GM12878 (cell line): ENCODE measurements at places on chromosomes 12 and 14. TPM values are rescaled to one million over a fixed set of nuclear protein-coding genes. Genes with fewer than 3 reads are reported as not detected.

The LRRC43 gene
- polyA plus RNA-seq, result not detected in 2 replicates

The POP5 gene
- polyA plus RNA-seq, result 148 and 155 TPM in 2 replicates

The KERA gene
- polyA plus RNA-seq, result not detected in 2 replicates

DNA sequence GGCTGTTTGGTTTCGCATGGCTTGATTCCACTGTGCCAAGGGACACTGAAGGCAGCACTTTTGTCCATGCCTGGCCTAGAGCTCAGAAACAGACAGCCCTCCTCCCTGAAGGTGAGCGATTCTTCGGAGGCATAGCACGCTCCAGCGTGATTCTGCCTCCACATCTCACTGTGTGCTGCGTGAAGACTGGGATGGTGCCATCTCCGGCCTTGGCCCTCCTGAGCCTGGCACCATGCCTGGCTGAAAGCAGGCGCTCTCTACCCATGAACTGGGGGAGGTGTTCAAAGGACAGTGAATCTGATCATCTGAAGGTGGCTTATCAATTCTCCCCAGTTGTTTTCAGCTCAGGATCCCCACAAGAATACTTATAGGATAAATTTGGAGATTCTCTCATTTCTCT, 187.4 kb downstream of the TTC7B start:
- no peak for DNase-seq

DNA sequence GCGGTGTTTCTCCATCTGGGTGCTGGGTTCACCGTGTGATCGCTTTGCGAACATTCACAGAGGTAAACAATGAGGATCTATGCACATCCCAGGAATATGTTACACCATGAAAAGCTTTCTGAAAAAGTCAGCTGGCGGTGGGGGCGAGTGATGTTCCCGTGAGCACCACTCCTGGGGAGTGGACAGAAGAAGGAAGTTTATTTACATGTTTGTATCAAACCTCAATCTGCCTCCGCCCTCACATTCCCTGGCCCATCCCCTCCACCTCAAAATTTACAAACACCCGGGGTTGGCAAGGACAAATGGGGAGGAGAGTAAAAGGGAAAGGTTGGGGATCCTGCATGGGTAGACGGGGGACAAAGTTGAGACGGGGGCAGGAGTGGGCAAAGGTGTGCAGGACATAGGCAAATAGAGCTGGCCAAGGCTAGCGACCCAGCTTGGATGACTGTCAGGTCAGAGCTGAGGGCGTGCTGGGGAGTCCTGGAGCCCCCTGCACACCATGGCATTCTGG, 6.9 kb downstream of the TNFRSF1A start:
- no peak for DNase-seq

DNA sequence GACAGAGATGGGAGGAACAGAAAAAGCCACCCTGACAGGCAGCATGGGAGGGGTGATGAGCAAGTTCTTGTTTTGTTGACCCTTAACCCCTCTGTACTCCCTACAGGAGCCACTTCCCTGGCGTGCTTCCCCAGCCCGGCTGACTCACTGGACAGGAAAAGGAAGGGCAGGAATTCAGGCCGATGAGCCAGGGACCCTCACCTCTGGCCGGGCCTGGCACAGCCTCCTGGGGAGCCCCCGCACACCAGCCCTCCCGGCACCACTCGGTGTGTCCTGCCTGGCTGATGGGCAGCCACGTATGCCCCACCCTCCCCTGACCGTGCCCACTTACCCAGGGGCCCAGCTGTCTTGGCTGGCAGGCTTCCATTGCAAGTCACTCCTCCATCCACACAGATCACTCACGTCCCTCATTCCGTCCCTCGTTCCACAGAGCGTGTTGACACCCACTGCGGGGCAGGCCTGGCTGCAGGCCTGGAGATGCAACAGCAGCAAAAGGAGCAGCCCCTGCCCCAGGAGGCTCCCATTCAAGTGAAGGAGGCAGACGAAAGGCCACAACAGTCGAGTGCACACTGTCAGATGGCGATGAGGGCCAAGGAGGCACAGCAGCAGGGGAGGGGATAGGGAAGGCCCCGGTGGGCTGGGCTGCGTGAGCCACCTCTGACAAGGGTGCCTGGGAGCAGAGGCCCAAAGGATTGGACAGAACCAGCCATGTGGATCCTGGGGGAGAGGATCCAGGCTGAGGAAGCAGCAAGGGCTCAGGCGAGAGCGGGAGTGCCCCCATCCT, 19.7 kb upstream of the CD9 start:
- no peak for DNase-seq

The TC2N gene
- polyA plus RNA-seq, result 0.16 TPM in 1 of 2 replicates, not detected in the other

- DNase-seq, result no peak
Observed at GRCh38 chr12:27785882-27786570, 6.0 kb upstream of the MANSC4 start.

The KLRC4 gene
- polyA plus RNA-seq, result not detected in 2 replicates

The RALGAPA1 gene
- polyA plus RNA-seq, result 14.3 and 18.4 TPM in 2 replicates

The NUBPL gene
- polyA plus RNA-seq, result 11.6 and 12.9 TPM in 2 replicates

DNA sequence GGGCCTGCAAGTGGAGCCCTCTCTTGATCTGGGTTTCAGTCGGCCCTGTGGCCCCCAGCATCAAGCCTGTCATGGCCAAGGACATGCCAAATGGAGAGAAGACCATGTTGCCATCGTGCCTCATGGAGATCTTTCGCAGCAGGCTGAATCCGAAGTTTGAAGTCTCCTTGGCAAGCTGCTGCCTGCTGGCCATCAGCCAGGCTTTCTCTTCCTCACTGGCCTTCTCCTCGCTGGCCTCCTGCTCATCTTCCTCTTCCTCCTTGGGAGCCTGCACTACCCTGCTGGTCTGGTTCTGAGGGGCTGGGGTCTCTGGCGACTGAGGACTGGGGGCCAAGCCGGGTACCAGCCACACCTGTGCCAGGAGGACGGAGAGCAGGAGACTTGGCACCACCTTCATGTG, 2.9 kb downstream of the SERPINA10 start:
- DNase-seq, result no peak

The SRRM4 gene
- polyA plus RNA-seq, result 0.01 TPM in 1 of 2 replicates, not detected in the other

The TAS2R7 gene
- polyA plus RNA-seq, result not detected in 2 replicates

GRCh38 chr12:63206494-63206893, 55.5 kb upstream of the AVPR1A start:
- no peak for DNase-seq

GRCh38 chr12:120982659-120983058, 4.3 kb downstream of the HNF1A start:
- DNase-seq, result no peak

The MRPS35 gene
- 109 and 112 TPM in 2 replicates for polyA plus RNA-seq

- no peak for DNase-seq
Observed at GRCh38 chr12:64679487-64680001, 69.2 kb downstream of the RASSF3 start.

GRCh38 chr12:111330800-111331752, 37.8 kb downstream of the PHETA1 start:
- DNase-seq, result no peak

GRCh38 chr14:58915646-58916045, 272.8 kb upstream of the DAAM1 start:
- DNase-seq, result no peak

The PTPRO gene
- 1.2 and 1.5 TPM in 2 replicates for polyA plus RNA-seq

DNA sequence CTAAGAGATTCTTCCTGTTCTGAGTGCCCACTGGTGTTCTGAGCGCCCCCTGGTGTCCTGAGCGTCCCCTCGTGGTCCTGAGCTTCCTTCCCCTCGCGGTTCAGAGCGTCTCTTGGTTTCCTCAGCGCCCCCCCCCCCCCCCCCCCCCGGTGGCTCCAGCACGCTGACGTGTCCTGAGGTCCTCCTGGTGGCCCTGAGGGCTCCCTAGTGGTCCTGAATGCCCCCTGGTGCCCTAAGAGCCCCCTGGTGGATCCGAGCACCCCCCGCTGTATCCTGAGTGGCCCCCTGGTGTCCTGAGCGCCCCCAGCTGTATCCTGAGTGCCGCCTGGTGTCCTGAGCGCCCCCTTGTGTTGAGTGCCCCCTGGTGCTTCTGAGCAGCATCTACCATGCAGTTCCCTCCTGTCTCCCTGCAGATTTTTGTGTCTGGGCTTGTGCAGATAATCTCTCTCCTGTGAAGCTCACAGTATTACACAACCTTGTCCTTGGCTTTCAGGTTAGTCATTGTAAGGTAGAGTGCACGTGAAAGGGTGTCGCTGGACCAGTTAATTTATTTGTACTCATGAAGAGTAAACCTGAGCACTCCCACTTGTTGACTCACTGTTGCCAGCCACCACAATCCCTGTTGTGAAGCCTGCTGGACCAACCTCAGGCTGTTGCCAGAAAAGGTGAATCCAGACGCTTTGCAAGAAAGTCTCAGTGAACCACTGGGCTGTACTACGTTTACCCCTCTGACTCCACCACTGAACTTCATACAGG, 1168.4 kb downstream of the TMEM121 start:
- DNase-seq, result no peak

DNA sequence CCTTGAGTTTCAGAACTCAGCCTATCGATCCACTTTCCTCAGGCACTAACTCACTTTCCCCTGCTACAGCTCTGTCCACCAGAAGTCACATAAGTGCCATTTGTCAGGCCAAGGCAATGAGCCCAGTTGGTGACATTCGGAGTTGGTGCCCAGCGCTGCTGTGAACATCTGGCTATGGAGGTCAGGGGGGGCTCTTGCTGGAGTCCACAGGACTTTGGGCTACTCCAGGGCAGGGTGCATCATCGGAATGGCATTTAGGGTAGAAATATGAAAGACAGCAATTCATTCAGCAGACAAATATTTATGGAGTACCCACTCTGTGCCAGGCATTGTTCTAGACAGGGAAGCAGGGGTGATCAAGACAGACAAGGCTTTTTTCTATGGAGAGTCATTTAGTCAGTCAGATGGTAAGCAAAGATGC, 1.5 kb upstream of the PPP1CC start:
- no peak for DNase-seq

DNA sequence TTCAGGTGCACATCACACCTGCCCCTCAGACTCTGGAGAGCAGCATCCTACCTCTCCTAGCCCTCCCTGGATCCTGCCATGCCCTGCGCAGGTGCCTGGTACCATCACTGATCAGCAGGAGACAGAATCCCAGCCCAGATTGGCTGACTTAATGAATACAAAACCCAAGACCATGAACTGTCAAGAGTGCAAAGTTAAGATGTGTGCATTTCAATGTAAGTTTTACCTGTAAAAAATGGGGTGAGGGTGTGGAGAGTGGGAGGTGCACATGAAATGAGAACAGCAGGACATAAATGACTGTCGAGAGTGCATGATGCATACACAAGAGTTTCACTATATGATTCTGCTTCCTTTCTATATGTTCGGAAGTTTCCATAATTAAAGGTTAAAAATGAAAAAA, 57.9 kb upstream of the GPR68 start:
- DNase-seq, result no peak

The SVOP gene
- not detected in 2 replicates for polyA plus RNA-seq

The CCDC38 gene
- polyA plus RNA-seq, result 0.05 TPM in 1 of 2 replicates, not detected in the other
